GDM1 (cell line): ENCODE measurements at places on chromosomes 4 and X.

GRCh38 chr4:165461159-165461821, 82.5 kb downstream of the CPE start:
- DNase-seq = no peak

DNA sequence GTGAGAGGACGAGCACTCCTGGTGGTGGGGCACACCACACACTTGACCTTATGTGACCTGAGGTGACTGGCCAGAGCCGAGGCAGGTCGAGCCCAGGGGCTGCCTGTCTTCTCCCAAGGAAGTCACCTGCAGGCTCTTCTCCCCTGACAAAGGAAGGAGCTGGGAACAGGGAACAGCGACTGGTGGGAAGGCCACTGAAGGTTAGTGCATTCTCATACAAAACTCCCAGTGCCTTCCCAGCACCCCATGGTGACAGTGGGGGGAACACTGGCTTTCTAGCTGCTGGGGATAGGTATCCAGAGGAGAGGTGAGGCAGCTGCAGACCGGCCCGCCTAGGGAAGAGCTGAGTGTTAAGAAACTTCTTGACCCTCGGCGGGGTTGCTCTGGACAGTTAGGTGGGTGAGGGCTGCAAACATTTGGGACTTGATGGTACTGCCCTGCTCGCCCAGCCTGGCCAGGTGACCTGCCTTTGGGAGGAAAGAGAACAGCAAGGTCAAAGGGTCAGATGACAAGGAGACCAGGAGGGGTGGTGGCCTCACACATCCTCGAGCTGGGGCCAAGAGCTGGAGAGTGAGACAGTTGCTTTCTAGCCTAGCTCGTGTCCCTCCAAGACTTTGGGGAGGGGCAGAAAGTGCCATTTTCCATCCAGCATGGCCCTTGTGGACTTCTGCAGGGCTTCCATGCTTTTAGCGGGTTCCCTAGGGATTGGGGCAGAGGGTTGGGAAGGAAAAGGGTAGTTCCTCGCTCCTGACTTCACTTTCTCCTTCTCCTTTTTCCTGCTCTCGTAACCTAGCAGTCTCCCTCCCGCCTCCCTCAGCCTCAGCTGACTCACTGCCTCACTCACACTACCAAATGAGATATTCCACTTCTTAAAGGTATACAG, 2.7 kb downstream of the NALF2 start:
- no peak for DNase-seq

GRCh38 chr4:89998469-89999011, 103.9 kb downstream of the MMRN1 start:
- DNase-seq = no peak

GRCh38 chrX:39907964-39908661, 189.6 kb downstream of the BCOR start:
- no peak for DNase-seq

GRCh38 chrX:94932278-94932965, 1258.4 kb downstream of the FAM133A start:
- no peak for DNase-seq

GRCh38 chr4:152431291-152431690, 104.6 kb downstream of the FBXW7 start:
- no peak for DNase-seq

DNA sequence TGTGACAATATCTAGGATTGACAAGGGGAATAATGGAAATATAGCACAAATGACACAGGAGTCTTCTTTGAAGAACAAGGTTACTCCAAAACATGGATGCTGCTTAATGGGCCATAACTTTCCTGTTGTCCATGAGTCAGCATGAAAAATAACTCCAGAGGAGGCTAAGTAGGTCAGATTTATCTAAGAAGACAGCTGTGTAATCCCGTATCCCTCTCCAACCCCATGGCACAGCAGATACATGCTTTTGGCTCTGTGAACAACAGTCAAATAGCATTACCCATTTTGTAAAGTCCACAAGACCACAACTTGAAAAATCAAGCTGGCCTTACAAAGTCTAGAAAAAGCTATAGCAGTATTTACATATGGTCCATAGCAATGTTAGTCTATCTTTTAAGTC, 2.1 kb upstream of the TMEM131L start:
- DNase-seq = no peak

DNA sequence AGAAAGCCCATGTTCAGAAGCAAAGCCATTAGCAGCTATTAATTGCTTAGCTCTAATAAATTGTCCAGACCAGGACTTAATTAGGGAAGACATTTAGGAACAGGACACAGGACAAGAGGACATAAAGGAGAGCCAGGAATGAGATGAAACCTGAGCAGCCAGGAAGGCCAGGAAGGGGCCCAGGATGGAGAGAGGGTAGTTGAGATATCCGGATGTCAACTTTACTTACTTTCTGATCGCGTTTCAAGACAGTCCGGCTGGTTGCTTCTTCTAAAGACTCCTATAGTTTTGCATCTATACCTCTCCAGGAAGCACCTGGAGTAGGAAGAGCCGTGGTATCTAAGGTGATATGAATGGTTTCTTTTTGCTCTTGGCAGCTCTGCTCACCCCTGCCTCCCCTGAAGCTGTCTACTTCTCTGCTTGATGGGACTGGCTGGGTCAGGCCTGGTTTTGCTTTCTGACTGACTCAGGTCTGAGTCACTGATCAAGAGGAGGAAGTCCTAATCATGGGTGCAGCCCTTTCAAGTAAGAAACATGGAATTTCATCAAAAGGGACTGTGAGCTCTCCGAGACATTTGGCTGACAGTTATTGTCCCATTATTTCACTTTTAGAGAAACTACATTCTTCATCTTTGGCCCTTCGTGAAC, 733.3 kb downstream of the RPA4 start:
- DNase-seq = no peak

DNA sequence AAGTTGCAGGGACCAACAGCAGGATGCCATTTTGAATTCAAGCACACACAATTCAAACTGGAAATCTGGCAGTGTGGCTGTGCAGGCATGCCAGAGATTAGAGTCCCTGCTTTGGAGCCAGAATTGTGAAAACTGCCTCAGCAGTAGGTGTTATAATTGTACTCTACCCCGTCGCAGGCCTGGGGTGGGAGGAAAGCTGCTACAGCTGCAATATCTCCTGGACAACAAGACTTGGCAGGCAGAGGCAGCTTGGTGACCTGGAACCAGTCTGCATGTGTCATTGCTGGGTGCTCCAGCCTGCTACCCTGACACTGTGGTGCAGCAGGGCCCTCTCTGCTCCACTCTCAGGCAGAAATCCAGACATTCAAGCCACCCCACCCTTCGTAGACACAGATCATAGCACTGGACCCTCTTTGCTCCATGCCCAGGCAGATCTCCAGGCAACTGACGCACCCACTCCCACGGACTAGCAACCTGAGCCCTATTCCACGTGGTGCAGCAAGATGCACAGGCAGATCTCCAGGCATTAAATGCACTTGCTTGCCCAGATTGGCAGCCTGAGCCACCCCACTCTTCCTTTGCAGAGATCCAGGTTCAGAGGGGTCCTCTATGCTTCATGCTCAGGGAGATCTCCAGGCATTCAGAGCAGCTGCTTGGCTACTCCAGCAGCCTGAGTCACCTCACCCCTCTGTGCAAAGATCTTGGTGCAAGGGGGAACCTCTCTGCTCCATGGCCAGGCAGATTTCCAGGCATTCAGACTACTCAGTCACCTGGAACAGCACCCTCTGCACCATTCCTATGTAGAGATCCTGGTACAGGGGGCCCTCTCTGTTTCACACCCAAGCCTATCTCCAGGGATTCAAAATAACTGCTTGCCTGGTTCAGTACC, 140.5 kb downstream of the LRBA start:
- no peak for DNase-seq

DNA sequence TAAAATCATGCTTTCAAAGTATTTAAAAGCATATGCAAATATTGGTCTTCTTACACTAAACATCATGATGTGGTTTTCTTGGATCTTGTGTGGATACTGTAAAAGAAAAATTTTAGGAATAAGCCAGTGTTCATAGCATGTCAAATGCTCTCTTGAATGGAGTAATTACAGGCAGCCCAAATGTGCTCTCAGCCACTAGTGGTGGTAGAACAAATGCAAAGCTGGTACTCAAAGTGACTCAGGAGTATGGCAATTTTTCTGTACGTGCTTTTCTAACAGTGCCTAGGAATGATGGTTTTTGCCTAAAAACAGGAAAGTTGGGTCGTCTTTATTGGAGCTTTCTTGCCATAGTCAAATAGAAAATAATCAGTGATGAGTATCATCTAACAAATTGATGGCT, 19.9 kb downstream of the PGRMC2 start:
- DNase-seq = no peak

GRCh38 chr4:100295792-100296191, 105.5 kb upstream of the DDIT4L start:
- no peak for DNase-seq

GRCh38 chr4:84324303-84325245, 174.5 kb downstream of the NKX6-1 start:
- DNase-seq = no peak

DNA sequence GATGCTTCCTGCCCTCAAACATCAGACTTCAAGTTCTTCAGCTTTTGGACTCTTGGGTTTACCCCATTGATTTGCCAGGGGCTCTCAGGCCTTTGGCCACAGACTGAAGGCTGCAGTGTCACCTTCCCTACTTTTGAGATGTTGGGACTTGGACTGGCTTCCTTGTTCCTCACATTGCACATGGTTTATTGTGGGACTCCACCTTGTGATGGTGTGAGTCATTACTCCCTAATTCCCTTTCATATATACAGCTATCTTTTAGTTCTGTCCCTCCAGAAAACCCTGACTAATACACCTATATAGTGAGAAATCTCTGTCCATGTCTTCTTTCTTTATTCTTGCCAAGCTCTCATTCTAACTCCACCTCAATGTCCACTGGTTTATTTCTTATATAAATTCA, 736.9 kb upstream of the HS3ST1 start:
- no peak for DNase-seq

DNA sequence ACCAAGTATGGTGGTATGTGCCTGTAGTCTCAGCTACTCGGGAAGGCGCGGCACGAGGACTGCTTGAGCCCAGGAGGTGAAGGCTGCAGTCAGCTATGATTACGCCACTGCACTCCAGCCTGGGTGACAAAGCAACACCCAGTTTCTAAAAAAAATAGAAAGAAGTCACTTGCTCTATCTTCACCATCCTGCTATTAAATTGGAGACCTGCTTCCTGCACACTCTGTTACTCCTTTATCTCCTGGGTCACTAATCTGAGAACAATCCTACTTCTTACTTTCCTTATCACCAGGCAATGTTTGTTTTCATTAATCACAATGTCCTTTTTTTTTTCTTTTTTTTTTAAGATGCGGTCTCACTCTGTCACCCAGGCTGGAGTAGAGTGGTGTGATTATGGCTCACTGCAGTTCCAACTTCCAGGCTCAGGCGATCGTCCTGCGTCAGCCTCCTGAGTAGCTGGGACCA, 16.2 kb downstream of the PRKX start:
- DNase-seq = no peak

GRCh38 chr4:91282217-91282616, 1021.5 kb upstream of the GRID2 start:
- DNase-seq = no peak

DNA sequence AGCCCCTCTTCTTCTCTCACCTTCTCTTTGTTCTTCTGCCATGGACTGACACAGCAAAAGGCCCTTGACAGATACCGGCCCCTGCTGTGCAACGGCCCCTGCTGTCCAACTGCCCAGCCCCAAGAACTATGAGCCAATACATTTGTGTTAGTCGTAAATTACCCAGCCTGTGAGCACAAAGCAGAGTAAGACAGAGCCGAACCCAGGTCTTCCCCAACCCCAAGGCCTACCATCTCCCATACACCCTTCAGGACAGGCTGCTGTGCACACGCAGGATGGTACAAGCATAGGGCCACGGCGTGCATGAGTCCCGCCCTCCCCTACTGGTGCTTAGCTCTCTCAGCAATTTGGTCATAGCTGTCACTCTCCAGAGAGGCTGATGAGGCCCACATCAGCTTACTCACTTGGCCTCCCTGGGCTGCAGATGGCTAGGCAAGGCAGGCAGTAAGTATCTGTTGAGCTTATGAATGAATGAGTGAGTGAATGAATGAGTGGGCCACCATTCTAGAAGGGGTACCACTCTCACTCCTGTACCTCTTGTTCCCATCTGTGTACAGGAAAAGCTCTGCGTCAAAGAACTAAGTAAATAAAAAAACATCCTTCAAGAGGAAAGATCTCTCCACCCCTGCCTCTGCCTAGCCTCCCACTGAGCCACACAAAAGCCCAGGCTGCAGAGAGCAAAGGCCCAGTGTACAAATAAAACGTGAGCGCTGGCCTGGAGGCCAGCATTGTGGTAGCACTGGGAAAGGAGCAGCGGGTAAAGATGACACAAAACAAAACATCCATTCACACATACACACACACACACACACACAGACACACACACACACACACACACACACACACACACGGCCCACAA, 13.9 kb downstream of the WDR1 start:
- DNase-seq = no peak

DNA sequence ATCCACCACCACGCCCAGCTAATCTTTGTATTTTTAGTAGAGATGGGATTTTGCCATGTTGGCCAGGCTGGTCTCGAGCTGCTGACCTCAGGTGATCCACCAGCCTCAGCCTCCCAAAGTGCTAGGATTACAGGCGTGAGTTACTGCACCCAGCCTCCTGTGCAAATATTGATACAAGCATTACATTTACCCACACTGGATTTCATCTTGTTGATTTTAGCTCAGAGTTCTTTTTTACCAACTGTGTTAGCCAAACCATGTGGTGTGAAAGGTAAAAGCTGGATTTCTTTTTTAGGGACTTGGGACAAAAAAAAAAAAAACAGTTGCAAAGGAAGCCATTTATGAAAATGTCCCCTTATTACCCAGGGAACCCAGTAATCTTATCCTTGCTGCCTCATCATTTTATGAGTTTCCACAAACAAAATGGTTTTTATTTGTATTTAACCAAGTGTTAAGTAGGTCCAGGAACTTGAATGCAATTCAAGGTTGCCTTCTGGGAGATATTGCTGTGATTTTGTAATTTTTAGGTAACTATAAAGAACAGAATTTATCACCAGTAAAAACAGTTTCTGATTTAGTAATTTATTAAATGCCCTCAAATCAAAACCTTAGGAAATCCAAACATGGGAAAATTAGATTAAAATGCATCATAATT, 202.5 kb downstream of the PALLD start:
- no peak for DNase-seq

- no peak for DNase-seq
Observed at GRCh38 chr4:140152751-140153418, 1.1 kb downstream of the MAML3 start.

DNA sequence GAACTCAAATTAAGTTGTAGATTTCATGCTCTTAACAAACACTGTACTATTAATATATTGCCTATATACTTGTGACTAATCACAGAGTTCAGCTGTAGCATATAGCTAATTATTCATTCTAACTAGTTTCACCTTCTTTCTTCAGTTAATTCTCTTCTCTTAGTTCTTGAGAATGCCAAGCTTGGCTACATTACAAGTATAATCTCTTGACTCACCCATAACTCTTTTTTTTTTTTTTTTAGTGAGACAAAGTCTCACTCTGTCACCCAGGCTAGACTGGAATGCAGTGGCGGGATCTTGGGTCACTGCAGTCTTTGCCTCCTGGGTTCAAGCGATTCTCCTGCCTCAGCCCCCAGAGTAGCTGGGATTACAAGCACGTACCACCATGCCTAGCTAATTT, 5.4 kb downstream of the KLHL5 start:
- DNase-seq = no peak
